ENCODE measurements at places on chromosomes 3 and 15.

- DNase-seq: no peak
Measured at GRCh38 chr3:141854599-141854998, 21.8 kb upstream of the ATP1B3 start.

DNA sequence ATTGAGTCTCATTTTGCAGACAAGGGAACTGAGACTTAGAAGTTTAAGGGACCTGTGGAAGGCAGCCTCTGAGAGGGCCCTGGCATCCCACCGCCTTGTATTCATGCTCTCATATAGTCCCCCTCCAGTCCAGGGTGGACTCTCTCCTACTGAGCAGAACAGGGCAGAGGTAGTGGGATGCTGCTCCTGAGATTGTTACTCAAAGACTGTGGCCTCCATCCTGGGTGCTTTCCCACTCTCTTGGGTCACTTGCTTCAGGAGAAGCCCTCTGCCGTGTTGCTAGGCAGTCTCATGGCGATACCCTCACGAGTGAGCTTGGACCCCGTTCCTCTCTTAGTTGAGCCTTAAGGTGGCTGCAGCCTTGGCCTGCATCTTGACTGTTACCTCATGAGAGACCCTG lies 22.2 kb upstream of the ADCY5 start:
- no peak for DNase-seq

DNA sequence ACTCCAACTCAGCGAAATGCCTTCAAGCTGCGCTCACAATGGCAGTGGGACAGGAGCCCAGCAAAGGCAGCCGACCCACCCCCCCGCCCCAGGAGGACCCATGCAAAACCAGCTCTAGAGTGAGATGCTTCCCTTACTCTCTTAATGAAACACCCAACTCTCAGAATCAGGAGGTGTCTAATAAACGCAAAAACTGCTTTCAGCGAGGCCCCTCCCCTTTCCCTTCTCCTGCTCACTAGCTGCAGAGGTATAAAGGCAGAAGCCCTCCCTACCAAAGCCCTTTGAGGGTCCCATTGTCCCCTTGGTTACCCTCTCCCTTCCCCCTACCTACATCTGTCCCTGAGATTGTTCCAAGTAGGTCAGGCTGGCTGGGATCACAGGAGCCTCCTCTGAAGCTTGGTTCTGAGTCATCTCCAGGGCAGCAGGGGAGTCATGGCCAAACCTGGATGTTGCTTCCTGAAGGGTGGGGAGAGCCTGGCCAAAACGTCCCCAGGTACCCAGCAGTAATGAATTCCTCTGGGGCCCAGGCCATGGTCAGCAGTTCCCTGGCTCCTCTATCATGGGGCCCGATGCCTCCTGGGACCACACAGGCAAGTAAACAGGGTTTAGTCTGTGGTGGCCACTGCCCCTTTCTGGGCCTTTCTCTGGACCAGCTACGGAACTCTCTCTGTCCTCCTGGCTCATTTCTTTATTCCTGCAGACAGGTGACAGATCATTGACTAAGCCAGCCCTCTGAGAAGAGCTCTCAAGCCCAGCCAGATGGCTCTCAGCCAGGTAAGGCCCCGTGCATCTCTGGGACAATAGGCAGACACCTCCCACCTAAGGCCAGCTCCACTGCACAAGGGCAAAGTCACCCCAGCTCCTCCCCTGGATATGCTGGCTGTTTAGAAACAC lies 8.6 kb downstream of the KLHL25 start:
- DNase-seq: peak; percentile 71

DNA sequence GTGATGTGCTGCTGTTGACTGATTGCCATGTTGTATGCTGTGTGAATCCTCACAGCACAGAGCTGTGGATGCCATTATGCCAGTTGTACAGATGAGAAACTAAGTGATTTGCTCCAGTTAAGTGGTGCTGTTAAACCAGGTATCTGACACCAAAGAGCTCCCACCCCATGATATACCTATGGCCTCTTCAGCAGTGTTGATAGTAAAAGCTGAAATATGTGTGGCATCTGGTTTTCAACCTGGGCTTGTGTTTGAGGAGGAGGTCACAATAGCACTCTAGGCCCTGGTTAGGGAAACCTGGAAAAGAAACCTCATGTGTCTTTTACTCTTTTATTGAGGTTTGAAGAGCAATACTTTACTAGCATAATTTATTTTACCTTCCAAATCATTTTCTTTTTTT lies 21.4 kb downstream of the RAD54L2 start:
- DNase-seq: no peak

GRCh38 chr3:94099311-94099710 lies 36.5 kb downstream of the NSUN3 start:
- no peak for DNase-seq

- DNase-seq: no peak
Measured at GRCh38 chr3:41847679-41848078, 114.2 kb downstream of the ULK4 start.

- DNase-seq: no peak
Measured at GRCh38 chr3:182108371-182108770, 396.6 kb downstream of the SOX2 start.

- DNase-seq: no peak
Measured at GRCh38 chr3:31917303-31918005, 63.6 kb downstream of the OSBPL10 start.

DNA sequence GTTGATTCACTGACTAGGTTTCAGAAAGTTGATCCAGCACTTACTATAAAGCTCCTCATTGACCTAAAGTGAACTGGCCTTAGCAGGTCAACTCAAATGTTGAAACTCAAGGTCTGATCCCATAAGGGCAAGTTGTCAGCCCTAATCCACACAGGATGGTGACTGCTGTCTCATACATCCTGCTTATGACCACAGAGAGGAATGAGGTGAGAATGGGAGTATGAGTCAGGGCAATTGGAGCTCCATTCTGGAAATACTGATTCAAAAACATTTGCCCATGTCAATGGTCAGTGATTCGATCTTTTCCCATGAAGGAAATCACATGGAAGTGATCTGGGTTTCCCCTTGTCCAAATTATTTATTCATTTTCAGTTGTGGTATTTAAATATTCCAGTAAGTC lies 78.7 kb downstream of the ZNF385D start:
- peak; percentile 83 for DNase-seq

DNA sequence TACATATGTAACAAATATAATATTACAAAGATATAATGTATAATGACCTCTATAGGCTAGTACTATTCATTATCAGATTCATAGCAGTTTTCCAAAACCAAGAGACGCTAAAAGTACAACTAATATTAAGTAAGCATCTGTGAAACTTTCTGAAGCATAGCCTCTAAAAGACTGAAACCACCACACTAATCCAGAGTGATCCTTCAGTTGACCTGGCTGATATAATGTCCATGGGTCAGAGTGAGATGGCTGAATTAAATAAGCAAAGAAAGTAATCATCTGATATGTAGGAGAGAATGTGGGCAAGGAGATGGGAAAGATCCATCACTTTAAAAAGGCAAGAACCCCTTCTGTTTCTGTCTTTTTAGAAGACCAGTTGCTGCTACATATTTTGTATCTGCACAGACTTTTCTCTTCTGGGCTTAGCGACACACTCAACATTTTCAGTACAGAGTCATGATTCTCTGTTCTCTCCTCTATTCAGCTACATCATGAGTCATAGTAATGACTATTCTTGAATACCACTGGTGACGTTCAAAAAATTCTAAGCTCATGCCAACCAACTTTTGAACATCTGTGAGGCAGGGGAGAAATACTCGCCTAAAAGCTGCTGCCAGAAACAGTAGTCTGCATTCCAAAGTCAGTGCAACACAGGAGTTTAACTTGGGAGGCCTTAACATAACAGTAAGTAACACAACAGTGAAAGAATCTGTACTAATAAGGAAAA lies 149.6 kb downstream of the MAGI1 start:
- peak; percentile 92 for DNase-seq

- DNase-seq: no peak
Measured at GRCh38 chr3:89783341-89783927, 676.0 kb downstream of the EPHA3 start.

DNA sequence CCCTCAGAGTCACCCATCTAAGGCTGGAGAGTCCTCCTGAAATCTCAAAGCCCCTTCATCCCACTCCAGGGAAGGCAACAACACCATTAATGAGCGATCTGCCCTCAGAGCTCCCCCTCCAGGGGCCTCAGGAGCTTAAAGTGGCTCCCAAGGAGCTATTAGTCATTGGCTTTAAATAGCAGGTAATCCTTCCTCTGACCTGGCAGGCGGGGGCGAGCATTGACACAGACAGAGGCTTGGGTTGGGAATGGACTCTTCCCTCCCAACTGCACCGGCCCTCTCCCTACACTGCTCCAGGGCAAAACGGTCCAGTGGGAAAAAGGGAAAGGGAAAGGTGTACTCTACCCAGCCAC lies 1.4 kb downstream of the MFGE8 start:
- DNase-seq: peak; percentile 22

- no peak for DNase-seq
Measured at GRCh38 chr3:78481050-78481449, 1286.7 kb downstream of the ROBO1 start.

GRCh38 chr3:178182337-178182779 lies 353.9 kb upstream of the KCNMB2 start:
- no peak for DNase-seq

DNA sequence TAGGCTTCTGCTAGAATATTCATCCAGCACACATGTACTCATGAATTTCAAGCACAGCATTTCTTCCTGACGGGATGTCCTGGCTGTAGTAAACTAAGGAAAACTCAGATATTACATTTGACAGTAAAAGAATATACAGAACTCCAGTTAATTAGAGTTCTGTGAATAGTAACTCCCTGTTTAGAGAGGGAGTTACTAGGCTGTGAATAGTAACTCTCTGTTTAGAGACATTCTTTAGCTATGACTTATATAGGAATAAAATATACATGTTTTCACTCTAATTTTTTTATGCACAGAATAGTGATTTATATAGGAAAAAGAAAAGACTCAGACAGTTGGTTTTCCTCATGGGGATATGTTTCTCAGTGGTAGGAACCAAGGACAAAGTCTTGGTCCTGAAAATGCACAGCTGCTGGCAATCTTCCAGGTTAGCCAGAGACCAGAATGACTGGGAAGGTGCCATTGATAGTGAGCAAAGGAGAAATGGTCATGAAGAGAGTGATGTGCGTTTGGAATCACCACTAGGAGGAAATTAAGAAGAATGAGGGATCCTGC lies 480.7 kb upstream of the THBS1 start:
- no peak for DNase-seq

GRCh38 chr3:170219850-170220249 lies 2.4 kb upstream of the PRKCI start:
- no peak for DNase-seq
